Stimulated activated CD4-positive, alpha-beta T cell treated with anti-CD3 and anti-CD28 coated beads, Interleukin-4, amount 100 ng/mL, for 24 hours (primary cell): ENCODE measurements at places on chromosomes 7 and 10.

GRCh38 chr7:75645570-75645969 lies 93.2 kb downstream of the HIP1 start:
- DNase-seq = no peak

DNA sequence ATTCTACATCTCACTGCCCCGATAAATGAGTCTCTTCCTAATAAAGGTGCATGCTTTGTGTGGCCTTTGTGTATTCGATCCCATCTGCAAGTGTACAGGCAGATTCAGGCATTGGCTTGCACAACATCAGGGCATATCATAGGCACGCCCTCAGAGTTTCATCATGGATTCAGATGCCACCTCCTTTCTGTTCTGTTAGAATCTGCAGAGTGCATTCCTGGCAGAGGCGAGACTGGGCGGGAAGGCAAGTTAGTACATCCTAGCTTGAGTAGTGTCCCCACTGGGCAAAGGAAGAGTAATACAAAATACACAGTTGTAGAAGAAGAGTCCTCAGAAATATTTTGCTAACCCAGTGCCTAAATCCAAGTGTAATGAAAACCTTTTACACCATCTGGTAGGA lies 346.5 kb upstream of the GALNT17 start:
- DNase-seq = no peak

DNA sequence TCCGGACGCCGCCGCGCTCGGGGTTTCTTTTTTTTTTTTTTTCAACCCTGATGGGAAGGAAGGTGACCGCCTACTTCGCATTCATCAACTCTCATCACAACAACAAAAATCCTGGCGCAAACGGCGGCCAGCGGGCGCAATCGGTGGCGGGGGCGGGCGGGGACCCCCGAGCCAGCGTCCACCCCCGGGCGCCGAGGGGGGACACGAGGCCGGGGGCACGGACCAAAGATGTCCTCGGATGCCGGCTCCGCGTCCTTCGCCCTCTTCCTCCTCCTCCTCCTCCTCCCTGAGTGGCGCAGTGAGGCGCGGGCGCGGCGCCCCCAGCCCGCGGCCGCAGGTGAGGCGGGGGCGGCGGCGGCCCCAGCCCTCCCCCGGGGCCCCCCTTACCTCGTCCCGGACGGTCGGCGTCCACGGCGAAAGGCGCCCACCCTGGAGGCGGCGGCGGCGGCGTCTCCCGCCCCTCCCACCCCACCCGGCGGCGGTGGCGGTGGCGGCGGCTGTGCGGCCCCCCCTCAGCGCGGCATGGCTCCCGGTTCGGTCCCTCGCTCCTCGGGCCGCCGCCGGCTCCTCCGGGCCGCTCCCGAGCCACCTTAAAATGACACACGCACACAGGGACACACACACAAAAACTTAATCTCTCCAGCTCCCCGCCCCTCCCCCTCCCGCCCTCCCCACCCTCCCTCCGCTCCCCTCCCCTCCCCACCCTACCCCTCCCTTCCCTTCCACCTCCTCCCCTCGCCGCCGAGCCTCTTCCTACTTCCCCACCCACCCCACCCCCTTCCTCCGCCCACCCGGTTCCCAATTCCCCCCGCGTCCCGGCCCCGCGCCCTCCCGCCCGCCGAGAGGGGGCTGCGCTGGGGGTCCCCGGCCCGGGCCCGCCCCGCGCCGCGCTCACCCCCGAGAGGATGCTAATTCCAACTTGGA lies at the start of gene CTBP2:
TSS of gene CTBP2 (minus strand) at position 632 of the 924 bp plus-strand sequence.
- DNase-seq = no peak

DNA sequence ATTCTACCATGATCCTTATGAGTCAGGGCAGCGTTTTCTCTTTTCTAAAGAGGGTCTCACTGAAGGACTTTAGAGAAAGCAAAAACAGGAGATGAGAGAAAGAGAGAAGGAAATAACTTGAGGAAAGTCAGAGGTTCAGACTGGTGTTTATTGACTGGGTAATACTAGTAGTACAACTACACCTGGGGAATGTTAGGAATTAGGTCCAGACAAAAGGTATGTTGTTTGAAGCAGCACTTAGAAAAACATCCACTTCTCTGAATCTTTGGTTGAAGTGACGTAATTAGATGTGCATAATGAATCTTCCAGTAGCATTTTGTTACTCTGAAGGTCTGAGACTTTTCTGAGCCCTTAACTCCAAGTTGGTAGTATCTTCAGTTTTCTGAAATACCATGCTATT lies 380.3 kb upstream of the LRGUK start:
- no peak for DNase-seq

- DNase-seq = no peak
Observed at GRCh38 chr10:63318491-63318890, 147.3 kb downstream of the JMJD1C start.

- no peak for DNase-seq
Observed at GRCh38 chr7:70347463-70348254, 749.4 kb downstream of the AUTS2 start.

- no peak for DNase-seq
Observed at GRCh38 chr10:46091080-46091827, 45.2 kb upstream of the MSMB start.

DNA sequence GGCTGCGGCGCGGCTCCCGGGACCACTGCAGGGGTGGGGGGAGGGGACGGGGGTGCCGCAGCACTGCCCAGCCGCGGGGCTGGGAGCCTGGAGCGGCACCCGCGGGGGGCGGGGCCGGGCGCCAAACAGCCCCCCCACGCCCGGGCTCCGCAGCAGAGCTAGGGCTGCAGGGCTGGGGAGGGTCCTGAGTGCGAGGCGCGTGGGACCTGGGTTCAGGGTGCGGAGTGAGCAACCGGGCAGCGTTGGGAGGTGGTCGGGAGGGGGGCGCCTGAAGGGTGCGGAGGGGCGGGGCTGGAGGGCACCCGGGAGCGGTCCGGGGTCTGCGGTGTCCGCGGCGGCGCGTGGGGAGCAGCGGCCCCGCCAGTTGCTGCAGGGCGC lies 528 bp downstream of the CAMK2G start:
- DNase-seq = no peak

DNA sequence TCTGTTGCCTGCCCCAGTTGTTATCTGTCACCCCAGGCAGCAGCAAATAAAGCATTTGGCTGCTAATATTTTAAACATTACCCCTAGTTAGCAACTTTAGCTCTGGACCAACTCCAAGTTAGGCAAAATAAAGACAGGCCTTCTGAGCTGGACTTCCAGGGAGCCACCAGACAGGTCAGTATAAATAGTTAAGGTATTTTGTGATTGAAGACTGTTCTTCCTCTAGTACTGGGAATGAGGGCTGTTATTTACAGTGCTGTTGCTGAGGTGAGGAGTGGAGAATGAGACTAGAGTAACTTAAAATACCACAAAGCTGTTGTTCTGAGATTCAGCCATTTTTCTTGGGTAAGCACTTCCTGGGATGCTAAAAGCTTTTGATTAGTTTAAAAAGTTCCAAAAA lies 40.1 kb downstream of the ZNF518A start:
- no peak for DNase-seq

- DNase-seq = no peak
Observed at GRCh38 chr10:3330663-3331062, 158.1 kb upstream of the PITRM1 start.

DNA sequence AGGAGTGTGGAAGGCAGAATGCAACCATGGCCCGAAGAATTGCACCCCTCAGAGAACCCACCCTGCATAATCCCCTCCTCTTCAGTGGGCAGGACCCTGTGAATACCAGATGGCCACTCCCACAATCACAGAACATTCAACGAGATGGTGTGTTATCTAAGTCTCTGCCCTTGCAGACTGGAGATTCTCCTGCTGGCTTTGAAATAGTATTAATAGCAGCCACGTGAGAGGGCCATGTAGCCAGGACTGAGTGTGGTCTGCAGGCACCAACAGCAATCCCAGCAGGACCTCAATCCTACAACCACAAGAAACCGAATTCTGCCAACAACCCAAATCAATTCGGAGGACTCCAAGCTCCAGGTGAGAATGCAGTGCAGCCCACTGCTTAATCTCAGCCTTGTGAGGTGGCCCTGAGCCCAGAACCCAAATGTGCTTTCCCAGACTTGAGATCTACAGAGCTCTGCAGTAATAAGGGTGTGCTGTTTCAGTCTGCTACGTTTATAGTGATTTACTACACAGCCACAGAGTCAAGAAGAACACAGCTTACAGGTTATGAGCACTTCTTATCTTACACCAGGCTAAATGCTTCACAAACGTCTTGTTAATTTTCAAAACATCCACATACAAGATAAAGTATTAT lies 72.1 kb downstream of the VOPP1 start:
- DNase-seq = no peak

- DNase-seq = no peak
Observed at GRCh38 chr10:97788552-97789442, 17.0 kb upstream of the SFRP5 start.

GRCh38 chr7:52077571-52077970 lies 761.0 kb upstream of the COBL start:
- no peak for DNase-seq

GRCh38 chr10:24318517-24318916 lies 109.6 kb downstream of the KIAA1217 start:
- no peak for DNase-seq

DNA sequence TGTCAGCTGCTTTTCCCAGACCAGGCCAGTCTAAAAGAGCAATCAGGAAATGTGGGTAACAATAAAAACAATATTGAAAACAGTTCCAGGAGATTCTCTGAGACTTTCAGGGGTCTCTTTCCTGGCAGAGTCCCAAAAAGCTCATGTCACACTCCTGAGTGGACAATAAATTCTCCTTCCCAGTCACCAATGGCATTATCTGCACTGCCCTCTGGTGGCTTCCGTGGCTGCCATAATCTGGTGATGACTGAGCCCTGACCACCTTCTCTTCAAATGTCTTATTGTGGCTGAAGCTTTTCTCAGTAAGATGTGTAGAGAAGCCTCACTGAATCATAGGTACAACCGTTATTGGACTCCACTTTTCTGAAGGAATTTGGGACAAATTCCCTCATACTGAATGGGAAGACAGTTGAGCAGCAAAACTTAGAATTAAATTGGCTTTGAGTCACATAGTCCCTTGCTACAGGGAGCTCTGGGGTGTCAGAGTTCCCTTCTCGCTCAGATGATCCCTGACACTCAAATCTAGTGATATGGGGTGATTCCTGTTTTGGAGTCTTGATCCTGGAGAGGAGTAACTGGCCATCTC lies 24.4 kb upstream of the ASAH2 start:
- peak; percentile 39 for DNase-seq

GRCh38 chr7:229184-229964 lies 37.0 kb downstream of the FAM20C start:
- no peak for DNase-seq

DNA sequence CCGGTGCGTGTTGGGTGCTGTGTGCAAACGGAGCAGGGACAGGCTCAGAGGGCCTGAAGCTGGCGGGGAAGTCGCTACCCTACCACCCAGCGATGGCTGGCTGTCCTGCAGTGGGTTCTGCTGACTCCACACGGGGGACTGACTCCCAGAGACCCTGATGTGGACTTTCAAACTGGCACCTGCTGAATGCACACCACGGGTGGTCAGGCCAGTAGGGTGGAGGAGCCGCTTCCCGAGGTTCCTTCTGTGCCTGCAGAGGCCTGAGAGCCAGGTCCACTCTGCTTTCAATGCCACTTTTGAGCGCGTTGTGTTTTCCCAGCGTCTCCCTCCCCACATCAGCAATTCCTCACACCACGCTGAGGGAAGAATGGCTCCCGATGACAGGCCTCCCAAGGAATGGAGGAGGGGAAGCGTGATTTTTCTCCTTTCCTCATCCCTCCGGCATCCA lies 135.3 kb downstream of the ADARB2 start:
- DNase-seq = no peak

GRCh38 chr7:30674420-30674819 lies 7.8 kb downstream of the CRHR2 start:
- no peak for DNase-seq

DNA sequence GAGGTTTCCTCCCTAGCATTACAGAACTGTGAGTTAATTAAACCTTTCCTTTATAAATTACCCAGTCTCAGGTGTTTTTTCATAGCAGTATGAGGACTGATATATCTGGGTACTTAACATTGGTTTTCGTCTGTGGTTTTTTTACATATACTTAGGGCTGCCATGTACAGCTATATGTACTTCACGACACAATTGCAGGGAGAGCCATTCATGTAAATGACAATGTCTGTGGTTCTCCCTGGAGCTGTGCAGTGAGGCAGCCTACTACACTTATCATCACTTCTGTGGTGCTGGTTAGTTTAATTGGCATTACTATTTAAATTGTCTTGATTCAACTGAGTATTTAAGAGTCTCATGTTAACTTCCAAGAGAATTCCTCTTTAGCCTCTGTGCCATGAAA lies 40.7 kb downstream of the AVL9 start:
- no peak for DNase-seq

GRCh38 chr10:47047127-47047504 lies 135.9 kb downstream of the PTPN20 start:
- no peak for DNase-seq

GRCh38 chr7:4958477-4959301 lies at the start of gene MMD2:
TSS of gene MMD2 (minus strand) at chr7:4959187. CDS start at chr7:4959017, 170 bp downstream.
- DNase-seq = no peak

DNA sequence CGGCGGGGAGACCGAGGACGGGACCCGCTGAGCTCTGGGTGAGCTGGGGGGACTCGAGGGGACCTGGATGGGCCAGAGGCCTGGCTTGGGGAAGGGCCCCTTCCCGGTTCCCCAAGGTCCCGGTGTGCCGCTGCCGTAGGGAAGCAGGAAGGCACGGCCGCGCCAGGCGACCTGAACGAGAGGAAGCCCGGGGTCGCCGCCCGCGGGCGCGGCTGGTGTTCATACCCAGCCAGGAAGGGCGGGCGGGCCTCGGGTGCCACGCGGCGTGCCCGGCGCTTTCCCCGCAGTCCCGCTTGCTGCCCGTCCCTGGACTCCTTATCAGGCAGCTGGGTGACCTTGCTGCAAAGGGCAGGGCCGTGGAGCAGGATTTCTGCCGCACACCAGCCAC lies 38.0 kb downstream of the ZNF777 start:
- DNase-seq = peak; percentile 37

GRCh38 chr7:95220328-95220727 lies 104.0 kb downstream of the PON1 start:
- DNase-seq = no peak

- DNase-seq = no peak
Observed at GRCh38 chr7:2730846-2731770, 43.1 kb downstream of the AMZ1 start.

- no peak for DNase-seq
Observed at GRCh38 chr7:50274361-50274760, 30.2 kb upstream of the IKZF1 start.

DNA sequence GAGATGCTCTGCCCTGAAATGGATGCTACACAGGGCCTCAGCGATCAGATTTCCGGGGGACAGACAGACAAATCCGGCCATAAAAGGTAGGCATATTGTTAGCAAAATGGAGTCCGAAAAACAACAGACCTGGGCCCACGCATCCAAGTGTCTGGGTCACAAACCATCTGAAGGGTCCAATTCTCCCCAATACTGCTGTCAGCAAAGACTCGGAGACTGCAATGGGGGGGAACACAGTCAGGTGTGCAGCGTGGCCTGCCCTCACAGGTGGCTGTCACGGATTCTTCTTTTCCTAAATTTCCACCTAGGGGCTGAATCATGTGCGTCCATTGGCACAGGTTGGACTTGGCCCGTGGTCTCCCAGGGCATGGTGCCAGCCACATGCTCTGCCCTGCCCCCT lies 12.9 kb downstream of the PKD1L1 start:
- DNase-seq = no peak

DNA sequence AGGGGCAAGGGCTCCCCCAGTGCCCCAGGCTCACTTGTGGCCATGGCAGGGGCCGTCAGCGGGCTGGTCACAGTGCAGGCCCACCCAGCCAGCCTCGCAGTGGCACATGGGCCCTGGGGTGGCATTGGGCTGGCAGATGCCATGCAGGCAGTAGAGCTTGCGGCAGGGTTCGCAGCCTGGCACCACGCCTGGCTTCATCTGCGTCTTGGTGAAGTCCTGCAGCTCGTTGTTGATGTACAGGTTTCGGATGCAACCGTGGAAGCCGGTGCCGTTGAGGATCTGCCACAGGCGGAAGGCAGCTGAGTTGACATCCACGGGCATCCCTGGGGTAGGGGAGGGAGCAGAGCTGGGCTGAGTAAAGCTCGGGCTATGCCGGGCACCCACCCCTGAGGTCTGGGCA lies 170.6 kb downstream of the LCOR start:
- DNase-seq = no peak
